ENCODE measurements at places on chromosomes 13 and 19.

DNA sequence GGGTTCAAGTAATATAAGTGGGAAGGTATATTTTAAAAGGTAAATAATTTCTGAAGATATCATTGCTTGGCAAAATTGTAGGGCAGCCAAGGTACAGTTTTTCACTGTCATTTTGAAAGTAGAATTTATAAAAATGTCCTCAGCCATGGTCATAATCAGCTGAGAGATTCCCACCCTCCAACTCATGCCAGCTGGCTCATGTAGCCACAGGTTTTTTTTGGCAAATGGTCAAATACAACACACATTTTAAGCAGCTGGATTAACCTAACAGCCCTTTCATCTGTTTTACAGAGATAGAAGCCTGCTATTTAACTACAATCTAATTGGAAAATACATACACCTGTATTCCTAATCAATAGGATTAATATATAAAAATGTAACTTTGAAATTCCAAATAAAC lies 619.2 kb upstream of the SGCG start:
- no peak for DNase-seq

DNA sequence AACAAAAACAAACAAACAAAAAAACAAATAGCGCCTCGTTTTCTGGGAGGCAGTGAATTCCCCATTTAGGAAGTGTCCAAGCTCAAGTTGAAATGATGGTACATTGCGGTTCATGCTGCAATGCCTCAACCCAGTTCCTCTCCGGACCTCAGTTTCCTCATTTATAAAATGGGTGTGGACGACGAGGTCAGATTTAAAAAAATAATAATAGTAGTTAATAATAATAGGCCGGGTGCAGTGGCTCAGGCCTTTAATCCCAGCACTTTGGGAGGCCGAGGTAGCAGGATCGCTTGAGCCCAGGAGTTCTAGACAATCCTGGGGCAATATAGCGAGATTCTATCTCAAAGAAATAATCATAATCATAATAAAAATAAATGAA lies 15.5 kb upstream of the ERCC1 start:
- DNase-seq = no peak

- no peak for DNase-seq
Observed at GRCh38 chr13:25688536-25688935, 316.8 kb downstream of the ATP8A2 start.

DNA sequence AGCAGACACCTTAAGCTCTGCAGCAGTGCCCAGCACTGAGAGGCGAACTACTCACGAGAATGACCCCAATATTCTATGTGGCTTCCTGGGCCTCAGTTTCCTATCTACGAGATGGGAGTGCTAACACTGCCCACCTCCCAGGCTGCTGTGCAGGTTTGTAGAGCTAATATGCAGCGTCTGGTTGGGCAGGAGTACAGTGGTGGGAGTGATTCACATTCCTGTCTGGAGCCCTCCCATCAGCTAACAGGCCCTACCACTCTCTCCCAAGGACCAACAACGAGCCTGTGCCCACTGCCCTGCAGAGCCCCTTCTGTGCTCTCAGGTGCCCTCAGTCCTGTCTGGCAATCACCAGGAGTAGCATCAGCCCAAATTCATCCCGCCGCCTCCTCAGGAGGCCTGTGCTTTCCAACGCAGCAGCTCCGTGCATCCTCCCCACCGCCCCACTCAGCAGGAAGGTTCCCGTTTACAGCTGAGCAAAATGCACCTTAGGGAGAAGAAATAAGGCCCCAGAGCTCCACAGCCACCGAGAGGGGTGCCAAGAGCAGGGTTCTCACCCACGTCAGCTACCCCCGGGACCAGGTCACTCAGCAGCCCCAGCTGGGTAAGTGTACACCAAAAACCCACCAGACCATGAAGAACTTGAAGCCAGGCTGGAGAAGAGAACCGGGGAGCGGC lies 6.6 kb downstream of the AKT2 start:
- DNase-seq = no peak

DNA sequence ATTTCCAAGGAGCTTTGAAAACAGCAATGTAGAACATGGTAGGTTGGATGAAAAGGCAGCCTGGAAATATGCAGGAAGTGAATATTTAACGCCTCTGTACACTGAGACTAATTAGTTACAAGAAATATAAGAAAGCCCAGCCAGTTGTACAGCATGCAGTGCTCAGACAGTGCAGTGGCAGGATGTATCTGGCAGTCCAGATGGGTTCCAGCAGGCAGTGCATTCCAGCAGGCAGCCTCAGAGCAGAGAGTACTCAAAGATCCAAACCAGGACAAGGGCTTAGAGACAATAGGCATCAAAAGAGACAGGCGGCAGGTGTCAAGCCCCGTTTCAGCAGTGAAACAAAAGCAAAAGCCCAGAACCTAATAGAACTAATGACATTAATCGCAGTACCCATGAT lies 2776.3 kb downstream of the PCDH9 start:
- no peak for DNase-seq

- no peak for DNase-seq
Observed at GRCh38 chr13:101383595-101383994, 32.7 kb downstream of the NALCN start.

GRCh38 chr13:90447734-90448101 lies 899.8 kb upstream of the MIR17HG start:
- peak; percentile 81 for DNase-seq

GRCh38 chr19:15437355-15438123 lies 12.2 kb downstream of the WIZ start:
- no peak for DNase-seq

DNA sequence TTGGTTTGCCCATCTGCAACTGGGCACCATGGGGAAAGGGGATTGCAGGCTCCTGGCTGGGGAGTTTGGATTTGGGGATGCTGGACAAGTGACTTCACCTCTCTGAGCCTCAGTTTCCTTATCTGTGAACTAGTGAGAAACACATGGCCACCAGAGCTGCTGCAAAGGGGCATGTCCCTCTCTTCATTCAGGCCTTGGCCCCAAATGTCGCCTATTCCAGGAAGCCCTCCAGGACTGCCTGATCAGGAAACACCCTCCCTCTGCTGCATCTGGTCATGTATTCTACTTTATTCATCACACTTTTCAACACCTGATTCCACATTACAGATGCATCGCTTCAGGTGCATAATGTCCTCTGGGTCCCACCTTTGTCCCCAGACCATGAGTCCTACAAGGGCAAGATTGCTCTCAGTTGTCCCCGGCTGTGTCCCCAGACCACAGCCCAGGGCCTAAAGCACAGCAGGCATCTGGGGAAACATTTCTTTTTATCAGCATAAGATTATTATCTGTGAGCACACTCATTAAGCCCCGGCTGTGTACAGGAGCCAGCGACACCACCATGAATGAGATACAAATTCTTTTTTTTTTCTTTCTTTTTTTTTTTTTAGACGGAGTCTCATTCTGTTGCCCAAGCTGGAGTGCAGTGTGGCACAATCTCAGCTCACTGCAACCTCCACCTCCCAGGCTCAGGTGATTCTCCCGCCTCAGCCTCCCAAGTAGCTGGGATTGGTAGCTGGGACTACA lies 37.5 kb downstream of the ARRDC2 start:
- DNase-seq = no peak

DNA sequence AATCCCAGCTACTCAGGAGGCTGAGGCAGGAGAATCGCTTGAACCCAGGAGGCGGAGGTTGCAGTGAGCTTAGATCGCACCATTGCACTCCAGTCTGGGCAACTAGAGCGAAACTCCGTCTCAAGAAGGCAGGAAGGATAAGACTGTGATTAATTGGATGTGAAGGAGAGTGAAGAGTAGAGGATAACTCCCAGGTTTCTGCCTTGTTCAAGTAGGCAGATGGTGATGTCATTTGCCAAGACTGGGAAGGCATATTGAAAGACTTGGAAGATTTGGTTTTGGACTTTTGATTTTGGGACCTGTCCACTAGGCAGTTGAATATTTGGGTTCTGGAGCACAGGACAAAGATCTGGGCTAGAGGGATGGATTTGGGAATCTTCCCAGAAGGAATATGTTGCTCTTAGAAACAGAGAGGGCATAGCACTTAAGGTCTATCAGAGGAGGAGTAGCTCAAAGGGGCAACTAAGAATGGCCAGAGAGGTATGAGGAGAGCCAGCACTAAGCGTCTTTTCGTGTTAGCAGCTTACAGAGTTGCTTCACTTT lies 20.0 kb downstream of the GARRE1 start:
- no peak for DNase-seq

- no peak for DNase-seq
Observed at GRCh38 chr13:100339411-100339940, 249.1 kb downstream of the GGACT start.

GRCh38 chr13:85816413-85816812 lies 17.2 kb upstream of the SLITRK6 start:
- no peak for DNase-seq

GRCh38 chr13:102968572-102969228 lies 97.5 kb downstream of the SLC10A2 start:
- no peak for DNase-seq

DNA sequence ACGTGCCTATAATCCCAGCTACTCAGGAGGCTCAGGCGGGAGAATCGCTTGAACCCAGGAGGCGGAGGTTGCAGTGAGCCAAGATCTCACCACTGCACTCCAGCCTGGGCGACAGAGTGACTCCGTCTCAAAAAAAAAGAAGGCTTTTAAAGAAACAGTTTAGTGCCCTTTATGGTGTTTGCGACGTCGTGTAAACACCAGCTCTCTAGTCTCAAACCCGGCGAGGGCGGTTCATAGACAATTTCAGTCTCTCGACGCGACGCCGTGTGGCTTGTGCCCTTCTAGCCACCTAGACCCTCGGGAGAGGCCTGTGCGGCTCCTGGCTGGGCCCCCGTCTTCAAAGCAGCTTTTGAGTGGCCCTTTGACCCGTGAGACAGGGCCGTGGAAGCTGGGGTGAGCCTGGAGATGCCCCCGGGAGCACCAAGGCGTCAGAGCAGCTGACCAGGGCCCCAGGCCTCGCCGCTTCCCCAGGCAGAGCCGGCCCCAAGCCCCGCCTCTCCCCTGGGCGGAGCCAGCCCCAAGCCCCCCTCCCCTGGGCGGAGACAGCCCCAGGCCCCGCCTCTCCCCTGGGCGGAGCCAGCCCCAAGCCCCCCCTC lies 5.0 kb upstream of the MADCAM1 start:
- no peak for DNase-seq

DNA sequence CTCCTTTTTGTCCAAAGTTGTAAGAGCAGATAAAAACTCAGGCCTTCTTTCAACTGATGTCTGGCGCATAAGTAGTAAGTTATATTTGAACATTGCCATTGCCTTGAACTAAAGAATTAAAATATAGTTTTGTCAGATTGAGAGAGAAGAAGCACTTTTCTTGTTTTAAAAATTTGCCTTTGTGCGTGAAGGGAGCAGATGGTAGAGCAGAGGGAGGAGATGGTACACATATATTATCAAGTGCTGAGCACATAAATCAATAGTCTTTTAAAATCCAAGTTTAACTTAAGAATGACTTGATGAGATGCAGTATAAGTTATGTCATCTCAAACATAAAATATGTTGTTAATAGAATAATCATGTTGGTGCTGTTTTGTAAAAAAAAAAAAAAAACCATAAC lies 504.6 kb upstream of the KLHL1 start:
- DNase-seq = no peak

- DNase-seq = peak; percentile 52
Observed at GRCh38 chr13:30341815-30342570, 34.6 kb upstream of the KATNAL1 start.

DNA sequence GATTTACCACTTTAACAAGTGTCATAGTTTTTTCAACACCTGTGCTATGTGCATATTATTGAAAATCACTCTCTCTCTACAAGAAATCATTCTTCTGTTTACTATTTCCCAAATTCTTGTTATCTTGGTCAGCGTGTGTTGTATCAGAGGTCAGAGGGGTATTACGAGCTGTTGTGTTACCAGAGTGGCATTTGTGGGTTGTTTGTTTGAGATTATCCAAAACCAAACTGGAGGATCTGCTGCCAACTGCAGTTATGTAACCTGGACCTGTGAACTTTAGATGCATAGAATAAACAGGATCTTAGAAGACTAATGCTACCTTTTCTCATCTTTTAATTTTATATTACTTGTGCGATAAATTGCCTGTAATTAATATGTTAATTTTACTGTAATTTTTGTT lies 1751.4 kb upstream of the SPRY2 start:
- DNase-seq = no peak

GRCh38 chr19:13691569-13692435 lies 72.5 kb upstream of the MRI1 start:
- peak; percentile 19 for DNase-seq

DNA sequence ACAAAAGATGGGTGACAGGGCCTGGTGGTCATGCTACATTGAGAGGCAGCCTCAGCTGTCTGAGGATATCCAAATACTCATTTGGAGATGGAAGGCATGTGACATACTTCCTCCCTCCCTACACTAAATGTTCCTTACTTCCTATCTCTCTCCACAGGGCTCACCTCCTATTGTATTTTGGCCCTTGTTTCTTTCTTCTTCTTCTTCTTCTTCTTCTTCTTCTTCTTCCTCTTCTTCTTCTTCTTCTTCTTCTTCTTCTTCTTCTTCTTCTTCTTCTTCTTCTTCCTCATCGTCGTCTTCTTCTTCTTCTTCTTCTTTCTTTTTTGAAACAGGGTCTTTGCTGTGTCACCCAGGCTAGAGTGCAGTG lies 71.8 kb upstream of the POMP start:
- DNase-seq = no peak

- DNase-seq = no peak
Observed at GRCh38 chr19:44948763-44949374, 3.0 kb downstream of the APOC2 start.

GRCh38 chr13:32902874-32903273 lies 113.3 kb upstream of the KL start:
- no peak for DNase-seq

DNA sequence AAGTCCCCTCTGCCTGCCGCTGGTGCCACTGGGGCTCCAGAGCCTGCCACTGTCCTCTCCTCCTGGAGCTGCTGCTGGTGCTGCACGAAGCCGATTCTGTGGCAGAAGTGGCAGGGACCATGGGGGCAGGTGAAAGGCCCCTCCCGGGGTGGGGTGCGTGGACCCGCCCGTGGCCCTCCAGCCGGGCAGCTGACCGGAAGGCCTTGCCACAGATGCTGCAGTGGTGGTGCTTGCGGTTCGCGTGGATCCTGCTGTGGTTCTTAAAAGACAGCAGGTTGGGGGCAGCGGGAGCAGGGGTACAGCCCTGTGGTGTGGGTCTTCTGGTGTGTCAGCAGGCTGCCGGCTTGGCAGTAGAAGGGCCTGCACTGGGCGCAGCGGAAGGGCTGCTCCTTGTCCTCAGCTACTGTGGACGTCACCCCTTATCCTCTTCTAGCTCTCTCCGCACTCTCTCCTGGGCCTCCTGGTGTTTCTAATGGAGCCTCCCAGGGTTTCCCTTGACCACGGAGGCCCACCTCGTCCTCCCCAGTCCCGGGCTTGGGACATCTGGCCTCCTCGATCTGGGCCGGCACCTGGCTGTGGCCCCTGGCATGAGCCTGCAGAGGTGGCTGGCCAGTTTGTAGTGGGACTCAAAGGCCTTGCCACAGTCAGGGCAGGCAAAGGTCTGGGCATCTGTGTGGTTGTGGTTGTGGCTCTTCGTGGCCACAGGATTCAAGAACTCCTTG lies 380.4 kb downstream of the OLFM4 start:
- no peak for DNase-seq

- no peak for DNase-seq
Observed at GRCh38 chr19:6753178-6754031, 13.8 kb downstream of the SH2D3A start.

DNA sequence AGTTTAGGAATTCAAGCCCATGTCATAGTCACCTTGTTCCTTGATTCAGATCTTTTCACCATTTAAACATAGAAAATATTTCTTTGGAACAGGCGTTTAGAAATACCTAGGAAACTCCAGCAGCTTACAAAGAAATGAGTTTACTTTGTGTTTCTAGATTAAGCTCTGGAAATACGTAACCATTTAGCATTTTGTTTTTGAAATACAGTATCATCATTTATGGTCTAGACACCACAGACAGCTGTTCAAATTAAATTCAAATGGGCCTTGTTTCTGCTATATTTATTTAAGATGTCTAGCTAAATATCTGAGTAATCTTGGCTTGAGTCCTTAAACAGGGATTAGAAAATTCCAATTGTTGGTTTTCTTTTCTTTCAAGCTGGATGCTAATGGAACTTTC lies 228.5 kb downstream of the NDFIP2 start:
- DNase-seq = no peak
